Stimulated activated CD4-positive, alpha-beta T cell treated with anti-CD3 and anti-CD28 coated beads, Interleukin-15, amount 100 ng/mL, for 1 hour (primary cell): ENCODE measurements at places on chromosomes 4 and X.

DNA sequence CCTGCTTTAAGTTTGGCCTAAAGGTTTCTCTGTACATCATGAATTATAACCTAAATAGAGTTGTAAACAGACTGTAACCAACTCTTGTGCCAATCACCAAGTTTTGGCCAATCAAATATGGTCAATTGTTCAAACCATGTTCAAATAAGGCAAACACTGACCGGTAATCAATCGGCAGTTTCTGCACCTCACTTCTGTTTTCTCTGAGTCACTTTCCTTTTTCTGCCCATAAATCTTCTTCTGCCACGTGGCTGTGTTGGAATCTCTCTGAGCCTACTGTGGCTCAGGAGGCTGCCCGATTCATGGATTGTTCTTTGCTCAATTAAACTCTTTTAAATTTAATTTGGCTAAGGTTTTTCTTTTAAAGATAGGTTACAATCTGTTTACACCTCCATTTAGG lies 16.5 kb upstream of the ENPP6 start:
- no peak for DNase-seq

GRCh38 chr4:72701987-72702819 lies 133.2 kb upstream of the ADAMTS3 start:
- DNase-seq: no peak

GRCh38 chrX:9677098-9677739 lies 88.4 kb downstream of the GPR143 start:
- DNase-seq: no peak

GRCh38 chr4:118751629-118752323 lies 66.6 kb downstream of the METTL14 start:
- no peak for DNase-seq

DNA sequence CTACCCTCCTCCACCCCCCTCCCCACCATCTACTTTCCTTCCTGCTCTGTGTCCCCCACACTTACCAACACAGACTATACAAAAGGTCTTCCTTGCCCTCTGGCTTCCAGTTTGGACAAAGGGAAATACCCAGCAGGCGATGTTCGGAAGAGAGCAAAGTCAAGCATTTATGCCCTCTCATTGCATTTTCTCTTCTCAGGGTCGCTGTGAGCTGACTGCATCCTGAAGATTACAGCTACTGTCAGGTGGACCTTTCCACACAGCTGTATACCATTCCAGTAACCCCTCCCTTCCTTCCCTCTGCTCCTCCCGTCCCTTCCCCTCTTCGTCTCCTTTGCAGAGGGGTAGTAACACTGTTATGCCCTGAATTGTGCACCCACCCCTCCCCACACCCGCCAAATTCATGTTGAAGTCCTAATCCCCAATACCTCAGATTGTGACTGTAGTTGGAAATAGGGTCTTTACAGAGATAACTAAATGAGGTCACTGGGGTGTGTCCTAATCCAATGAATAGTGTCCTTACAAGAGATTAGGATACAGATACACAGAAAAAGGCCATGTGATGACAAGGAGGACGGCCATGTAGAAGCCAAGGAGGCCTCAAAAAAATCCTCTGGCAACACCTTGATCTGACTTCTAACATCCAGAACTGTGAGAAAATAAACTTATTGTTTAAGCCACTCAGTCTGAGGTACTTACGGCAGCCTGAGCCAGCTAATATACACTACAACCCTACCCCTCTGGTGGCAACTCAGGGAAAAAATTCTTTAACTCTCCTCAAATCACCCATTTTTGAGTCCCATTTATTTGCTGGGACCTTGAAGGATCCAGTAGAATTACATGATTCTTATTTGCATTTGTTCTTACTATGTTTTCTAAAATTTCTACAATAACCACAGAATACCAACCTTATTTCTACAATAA lies 11.7 kb downstream of the MORF4L2 start:
- no peak for DNase-seq
